ENCODE measurements at places on chromosomes 13 and 19.

DNA sequence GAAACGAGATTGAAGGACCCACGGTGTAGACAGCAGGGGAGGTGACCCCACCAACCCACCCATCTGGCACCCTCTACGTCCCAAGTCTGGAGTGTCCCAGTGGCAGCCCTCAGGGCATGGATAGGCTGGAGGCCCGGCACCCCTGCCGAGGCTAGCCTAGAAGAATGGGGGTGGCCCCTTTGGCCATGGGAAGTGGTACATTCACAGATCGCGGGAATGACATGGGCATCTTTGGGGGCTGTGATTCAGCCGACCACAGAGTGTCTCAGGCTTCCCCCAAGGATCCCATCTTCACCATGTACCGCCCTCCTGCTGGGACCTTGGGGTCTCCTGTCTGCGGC, 11.3 kb upstream of the MKNK2 start:
- no peak for DNase-seq

DNA sequence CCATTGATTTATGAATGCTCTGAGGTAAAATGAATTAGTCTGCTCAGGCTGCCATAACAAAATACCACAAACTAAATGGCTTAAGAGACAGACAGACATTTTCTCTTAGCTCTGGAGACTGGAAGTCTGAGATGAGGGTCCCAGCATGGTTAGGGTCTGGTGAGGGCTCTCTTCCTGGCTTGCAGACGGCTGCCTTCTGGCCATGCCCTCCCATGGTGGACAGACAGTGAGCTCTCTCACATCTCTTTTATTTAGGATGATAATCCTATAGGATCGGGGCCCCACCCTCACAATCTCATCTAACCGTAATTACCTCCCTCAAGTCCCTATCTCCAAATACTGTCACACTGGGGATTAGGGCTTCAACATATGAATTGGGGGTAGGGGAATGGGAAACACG, 47.1 kb downstream of the HSPH1 start:
- no peak for DNase-seq

GRCh38 chr13:80339912-80340650, 845 bp downstream of the SPRY2 start:
- DNase-seq = no peak

DNA sequence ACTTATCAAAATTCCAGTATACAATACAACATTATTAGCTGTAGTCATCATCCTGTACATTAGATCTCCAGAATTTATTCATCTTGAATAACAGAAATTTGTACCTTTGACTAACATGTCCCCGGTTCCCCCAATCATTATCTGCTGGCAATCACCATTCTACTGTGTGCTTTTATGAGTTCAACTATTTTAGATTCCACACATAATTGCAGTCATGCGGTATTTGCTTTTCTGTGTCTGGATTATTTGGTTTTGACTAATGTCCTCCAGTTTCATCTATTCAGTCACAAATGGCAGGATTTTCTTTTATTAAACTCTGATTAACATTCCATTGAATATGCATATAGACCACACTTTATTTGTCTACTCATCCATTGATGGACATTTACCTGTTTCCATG, 530.7 kb upstream of the SLITRK1 start:
- no peak for DNase-seq

DNA sequence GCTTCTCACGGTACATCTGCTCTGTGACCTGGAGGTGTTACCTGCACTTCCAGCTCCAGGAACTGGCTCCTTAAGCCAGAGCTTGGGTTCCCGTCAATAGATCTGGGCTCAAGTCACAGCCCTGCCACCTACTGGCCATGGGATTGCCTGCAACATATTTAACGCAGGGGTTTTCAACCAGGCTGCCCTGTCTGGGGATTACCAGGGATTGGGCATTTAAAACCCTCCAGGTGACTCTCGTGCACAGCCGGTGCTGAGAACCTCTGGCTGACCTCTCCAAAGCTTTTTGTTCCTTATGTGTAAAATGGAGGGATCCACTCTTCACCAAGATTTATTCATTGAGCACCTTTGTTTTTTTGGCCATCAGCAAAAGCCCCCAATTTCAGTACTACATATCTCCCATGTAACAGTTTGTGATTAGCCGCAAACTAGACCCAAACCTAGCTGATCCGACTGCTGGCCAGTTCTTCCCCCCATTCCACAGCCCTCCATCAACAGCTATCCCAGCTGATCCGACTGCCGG, 76.6 kb upstream of the STK24 start:
- DNase-seq = no peak

GRCh38 chr13:31794452-31794851, 55.1 kb downstream of the RXFP2 start:
- no peak for DNase-seq

GRCh38 chr13:53012707-53013106, 15.9 kb upstream of the OLFM4 start:
- no peak for DNase-seq

- DNase-seq = no peak
These were observed 38.3 kb downstream of the DNAJC15 start for GRCh38 chr13:43061496-43062280.

- no peak for DNase-seq
These were observed 30.0 kb upstream of the NCCRP1 start for GRCh38 chr19:39166571-39167391.

DNA sequence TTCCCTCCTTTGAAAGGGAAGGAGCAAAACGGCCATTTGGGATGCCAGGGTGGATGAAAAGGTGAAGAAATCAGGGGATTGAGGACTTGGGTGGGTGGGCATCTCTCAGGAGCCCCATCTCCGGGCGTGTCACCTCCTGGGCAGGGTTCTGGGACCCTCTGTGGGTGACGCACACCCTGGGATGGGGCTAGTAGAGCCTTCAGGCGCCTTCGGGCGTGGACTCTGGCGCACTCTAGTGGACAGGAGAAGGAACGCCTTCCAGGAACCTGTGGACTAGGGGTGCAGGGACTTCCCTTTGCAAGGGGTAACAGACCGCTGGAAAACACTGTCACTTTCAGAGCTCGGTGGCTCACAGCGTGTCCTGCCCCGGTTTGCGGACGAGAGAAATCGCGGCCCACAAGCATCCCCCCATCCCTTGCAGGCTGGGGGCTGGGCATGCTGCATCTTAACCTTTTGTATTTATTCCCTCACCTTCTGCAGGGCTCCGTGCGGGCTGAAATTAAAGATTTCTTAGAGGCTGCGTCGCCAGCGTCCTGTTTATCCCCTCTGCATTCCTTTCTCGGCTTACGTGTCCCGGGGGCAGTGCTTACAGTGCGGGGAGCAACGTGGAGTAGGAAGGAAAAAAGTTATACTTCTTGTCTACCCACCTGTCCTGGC, 15.2 kb upstream of the S1PR4 start:
- DNase-seq = no peak

DNA sequence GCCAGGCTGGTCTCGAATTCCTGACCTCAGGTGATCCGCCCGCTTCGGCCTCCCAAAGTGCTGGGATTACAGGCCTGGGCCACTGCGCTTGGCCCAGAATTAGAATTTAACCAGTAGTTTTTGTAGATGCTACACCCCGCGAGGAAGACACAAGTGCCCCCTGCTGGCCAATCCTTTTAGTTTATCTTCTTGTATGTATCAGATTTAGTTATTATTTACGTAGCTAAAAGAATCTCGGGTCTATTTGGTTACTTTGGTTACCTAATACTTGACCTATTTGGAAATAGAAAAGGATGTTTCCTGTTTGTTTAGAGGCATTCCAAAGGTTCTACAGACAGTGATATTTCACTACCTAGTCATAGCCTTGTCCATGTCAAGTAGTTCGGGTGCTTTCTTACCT, 22.0 kb downstream of the MUC16 start:
- no peak for DNase-seq

- DNase-seq = no peak
These were observed 277.2 kb downstream of the SUCLA2 start for GRCh38 chr13:47723898-47724297.

GRCh38 chr13:32409561-32410421, 18.1 kb downstream of the N4BP2L1 start:
- no peak for DNase-seq

- DNase-seq = peak; percentile 37
These were observed 33.0 kb downstream of the IL12RB1 start for GRCh38 chr19:18053576-18054219.

- no peak for DNase-seq
These were observed 19.1 kb downstream of the ELL start for GRCh38 chr19:18502638-18503294.

Measured in HS-5 (cell line).